ENCODE measurements at places on chromosomes 12 and 14.

- no peak for DNase-seq
These were observed 40.9 kb downstream of the KCTD10 start for GRCh38 chr12:109436188-109436560.

GRCh38 chr14:80567905-80568536 is 356.7 kb upstream of the DIO2 start:
- no peak for DNase-seq

- DNase-seq: no peak
These were observed 29.7 kb downstream of the BRAP start for GRCh38 chr12:111656016-111656415.

DNA sequence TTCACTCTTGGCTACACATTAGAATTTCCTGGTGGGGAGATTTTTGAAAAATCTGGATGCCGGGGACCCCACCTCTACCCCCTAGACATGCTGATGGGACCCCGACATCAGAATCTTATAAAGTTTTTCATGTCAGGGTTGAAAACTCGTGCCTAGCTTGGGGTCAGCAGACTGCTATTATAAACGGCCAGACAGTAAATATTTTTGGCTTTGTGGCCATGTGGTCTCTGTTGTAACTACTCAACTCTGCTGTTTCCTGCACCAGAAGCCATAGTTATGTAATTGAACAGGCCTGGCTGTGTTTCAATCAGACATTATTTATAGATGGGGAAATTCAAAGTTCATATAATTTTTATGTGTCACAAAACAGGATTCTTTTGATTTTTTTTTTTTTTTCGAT is 41.6 kb downstream of the ACACB start:
- DNase-seq: no peak

DNA sequence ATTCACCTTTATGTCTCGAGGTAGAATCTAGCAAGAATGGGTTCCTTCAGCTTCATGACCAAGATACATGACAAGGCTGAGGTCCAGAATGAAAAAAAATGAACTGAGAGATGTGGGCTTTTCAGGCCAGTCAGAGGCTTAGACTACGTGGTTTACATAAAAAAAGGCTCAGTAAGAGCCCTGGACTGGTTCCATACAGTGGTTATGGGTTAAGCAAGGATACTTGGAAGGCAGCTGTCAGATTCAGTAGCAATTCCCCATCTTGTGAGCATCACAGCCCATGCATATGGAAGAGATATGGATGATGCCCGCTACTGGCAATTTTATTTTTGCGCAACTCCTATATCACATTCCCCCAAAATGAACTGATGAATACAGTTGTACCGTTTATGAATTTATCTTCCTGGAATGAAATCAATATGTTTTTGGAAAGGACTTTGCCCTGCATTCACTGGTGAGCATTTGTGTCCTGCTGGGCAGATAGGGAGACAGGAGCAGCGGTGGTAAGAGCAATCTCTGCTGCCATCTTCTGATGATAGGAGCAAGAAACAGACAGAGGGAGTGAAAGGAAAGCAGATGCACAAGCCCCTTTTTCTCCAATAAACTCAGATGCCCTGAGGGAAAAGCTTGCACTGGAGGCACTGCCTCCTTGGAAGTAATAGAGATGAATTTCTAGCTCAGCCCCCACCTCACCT is 280.4 kb downstream of the GALC start:
- DNase-seq: no peak

- no peak for DNase-seq
These were observed 1.4 kb downstream of the JPH4 start for GRCh38 chr14:23577004-23577681.

- DNase-seq: no peak
These were observed 40.3 kb downstream of the CBX5 start for GRCh38 chr12:54239620-54240019.

GRCh38 chr14:94756310-94756882 is 13.5 kb downstream of the GSC start:
- no peak for DNase-seq

- DNase-seq: no peak
These were observed 11.6 kb downstream of the CKB start for GRCh38 chr14:103510724-103511693.

GRCh38 chr12:94244165-94245133 is 96.1 kb downstream of the PLXNC1 start:
- peak; percentile 20 for DNase-seq

DNA sequence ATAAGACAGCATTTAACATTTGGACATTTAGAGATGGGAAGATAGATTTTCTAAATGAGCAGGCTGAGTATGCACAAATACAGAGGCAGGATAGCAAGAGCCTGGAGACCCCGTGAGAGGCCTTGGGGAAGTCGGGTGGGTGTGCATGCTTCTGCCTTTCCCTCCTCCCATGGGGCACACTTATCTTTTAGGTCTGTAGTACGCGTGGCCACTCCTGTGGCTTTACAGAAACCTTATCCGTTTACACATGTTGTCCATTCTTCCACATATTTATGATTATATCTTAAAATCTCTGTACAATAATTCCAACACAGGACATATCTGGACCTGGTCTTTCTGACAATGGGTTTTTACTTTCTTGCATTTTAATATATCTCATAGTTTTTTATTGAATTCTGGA is 33.6 kb downstream of the GYS2 start:
- DNase-seq: no peak

GRCh38 chr14:72869407-72870329 is 24.2 kb downstream of the DPF3 start:
- DNase-seq: no peak

GRCh38 chr12:130689408-130690405 is 26.4 kb downstream of the RIMBP2 start:
- no peak for DNase-seq

All from stimulated activated CD8-positive, alpha-beta memory T cell treated with anti-CD3 and anti-CD28 coated beads, Interleukin-2, amount 100 ng/mL, for 1 hour (primary cell).